CD4-positive, alpha-beta T cell treated with Interleukin-6 for 4 hours (primary cell): ENCODE measurements at places on chromosomes 4 and X.

DNA sequence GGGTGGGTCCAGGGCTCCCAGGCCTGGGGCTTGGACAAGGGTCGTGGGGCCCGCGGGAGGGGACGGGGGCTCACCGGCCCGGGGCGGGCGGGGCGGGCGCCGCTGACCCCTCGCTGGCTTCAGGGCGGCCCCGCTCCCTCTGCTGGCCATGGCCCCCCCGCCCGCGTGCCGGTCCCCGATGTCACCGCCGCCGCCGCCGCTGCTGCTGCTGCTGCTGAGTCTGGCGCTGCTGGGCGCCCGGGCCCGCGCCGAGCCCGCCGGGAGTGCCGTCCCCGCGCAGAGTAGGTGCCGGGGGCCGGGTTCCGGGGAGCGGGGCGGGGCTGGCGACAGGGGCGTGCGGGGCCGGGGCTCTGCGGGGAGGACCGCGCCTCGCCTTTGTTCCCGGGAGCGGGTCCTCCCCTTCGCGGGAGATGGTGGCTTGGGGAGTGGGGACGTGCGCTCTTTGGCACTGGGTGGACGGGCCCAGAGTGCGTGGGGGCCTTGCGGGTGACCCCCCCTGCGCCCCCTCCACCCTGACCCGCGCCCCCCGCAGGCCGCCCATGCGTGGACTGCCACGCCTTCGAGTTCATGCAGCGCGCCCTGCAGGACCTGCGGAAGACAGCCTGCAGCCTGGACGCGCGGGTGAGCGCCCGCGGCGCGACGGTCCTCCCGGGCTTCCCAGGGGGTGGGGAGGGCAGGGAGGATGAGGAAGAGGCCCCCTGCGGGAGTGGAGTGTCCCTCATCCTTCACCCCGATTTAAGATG, 16.8 kb upstream of the NAT8L start:
- DNase-seq, result peak; percentile 55

- DNase-seq, result no peak
Measured at GRCh38 chr4:73664470-73664869, 44.2 kb upstream of the RASSF6 start.

DNA sequence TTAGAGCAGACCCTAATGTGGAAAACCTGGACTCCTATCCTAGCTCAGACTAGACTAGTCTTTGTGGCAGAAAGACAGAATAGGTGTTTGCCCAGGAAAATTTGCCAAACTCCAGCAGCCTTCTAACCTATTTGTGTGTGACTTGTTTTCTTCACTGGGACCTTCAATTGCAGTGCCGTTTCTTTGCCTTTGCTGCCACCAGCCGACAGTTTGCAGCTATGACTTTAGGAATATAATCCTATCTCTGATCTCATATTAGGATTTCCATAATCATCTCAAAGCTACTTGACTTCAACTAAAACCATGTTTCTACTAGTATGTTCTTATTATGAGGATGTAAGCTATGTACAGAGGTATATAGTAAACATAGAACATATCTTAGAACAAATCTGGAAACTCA, 60.2 kb upstream of the PGAM4 start:
- DNase-seq, result peak; percentile 14

DNA sequence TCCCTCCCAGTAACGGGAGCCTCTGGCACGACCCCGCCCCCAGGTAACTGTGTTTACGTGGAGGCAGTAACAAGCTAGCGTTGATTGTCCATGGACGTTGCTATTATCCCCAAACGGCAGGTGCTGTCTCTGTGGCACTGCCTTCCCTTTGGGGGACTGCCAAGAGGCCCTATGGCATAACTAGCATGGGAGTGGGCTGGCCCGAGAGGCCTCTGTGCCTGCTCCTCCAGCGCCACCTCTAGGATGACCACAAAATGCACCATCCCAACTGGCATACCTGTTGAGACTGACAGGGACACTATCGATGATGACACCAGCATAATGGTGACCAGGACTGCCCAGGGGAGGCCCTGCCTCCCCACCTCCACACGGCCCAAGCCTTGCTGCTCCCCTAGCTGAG, 1.5 kb downstream of the SRPK3 start:
- no peak for DNase-seq

DNA sequence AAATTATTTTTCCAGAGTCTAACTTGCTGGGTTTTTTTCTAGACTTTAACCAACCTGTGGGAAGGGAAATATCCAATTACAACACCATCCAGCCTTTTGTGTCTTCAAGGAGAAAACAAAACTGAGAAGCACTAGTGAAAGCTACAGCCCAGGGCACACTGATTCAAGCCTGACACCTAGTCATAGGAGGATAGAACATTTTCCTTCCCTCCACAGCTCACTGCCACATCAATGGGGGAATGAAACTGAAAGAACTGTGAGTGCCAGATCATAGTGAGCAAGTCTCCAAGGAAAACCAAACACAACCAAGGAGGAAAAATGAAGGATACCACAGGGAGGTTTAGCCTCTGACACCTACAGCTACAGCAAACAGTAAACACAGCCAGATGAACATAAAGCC, 43.3 kb upstream of the MAGEA8 start:
- no peak for DNase-seq

DNA sequence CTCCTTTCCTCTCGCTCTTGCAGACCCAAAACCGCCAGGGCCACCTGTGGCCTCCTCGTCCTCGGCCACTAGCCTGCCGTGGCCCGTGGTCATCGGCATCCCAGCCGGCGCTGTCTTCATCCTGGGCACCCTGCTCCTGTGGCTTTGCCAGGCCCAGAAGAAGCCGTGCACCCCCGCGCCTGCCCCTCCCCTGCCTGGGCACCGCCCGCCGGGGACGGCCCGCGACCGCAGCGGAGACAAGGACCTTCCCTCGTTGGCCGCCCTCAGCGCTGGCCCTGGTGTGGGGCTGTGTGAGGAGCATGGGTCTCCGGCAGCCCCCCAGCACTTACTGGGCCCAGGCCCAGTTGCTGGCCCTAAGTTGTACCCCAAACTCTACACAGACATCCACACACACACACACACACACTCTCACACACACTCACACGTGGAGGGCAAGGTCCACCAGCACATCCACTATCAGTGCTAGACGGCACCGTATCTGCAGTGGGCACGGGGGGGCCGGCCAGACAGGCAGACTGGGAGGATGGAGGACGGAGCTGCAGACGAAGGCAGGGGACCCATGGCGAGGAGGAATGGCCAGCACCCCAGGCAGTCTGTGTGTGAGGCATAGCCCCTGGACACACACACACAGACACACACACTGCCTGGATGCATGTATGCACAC, 13.6 kb downstream of the FGFRL1 start:
- no peak for DNase-seq

DNA sequence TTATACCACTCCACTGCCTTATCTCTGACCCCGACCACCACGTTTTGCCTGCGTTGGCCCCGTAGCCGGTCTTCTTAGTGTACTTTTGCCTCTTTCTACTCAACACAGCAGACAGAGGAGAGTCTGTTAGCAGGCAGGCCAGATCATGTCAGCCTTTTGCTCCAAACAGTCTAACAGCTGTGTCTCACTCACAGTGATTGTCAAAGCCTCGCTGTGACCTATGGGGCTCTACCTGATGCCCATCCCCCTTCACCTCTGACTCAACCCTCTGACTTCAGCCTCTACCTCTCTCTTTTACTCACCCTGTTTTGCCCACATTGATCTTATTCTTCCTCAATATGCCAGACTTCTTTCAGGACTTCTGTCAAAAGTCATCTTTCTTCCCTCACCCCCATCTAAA, 127.1 kb downstream of the TRIML1 start:
- no peak for DNase-seq

GRCh38 chr4:82645936-82646565, 84.3 kb upstream of the TMEM150C start:
- DNase-seq, result no peak

DNA sequence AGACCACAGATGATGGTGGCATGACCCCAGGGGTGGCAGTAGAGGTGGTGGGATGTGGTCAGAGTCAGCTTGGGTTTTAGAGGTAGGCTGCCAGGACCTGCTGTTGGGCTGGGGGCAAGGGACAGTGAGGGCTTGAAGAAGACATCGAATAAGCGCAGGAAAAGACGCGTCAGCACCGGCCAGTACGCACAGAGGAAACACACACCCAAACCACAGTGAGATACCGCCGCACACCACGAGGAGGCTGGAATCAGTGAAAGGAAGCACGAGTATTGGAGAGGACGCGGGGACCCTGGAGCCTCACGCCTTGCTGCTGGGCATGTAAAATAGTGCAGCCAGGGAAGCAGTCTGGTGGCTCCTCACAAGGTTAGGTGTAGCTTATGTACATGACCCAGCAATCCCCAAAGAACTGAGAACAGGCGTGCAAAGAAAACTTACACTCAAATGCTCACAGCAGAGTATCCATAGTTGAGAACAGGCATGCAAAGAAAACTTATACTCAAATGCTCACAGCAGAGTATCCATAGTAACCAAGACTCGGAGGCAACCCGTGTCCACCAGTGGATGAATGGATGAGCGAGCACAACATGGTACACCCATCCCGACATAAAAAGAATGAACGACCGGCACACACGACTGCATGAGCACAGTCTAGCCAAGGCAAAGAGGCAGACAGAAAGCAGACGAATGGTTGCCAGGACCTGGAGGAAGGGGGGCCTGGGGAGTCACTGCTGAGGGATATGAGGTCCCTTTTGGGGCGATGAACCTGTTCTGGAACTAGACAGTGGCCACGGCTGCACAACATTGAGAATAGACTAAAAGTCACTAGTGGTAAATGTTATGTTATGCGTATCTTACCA, 13.3 kb downstream of the PDZD4 start:
- peak; percentile 53 for DNase-seq

- no peak for DNase-seq
Measured at GRCh38 chr4:104446431-104447278, 48.0 kb downstream of the CXXC4 start.

DNA sequence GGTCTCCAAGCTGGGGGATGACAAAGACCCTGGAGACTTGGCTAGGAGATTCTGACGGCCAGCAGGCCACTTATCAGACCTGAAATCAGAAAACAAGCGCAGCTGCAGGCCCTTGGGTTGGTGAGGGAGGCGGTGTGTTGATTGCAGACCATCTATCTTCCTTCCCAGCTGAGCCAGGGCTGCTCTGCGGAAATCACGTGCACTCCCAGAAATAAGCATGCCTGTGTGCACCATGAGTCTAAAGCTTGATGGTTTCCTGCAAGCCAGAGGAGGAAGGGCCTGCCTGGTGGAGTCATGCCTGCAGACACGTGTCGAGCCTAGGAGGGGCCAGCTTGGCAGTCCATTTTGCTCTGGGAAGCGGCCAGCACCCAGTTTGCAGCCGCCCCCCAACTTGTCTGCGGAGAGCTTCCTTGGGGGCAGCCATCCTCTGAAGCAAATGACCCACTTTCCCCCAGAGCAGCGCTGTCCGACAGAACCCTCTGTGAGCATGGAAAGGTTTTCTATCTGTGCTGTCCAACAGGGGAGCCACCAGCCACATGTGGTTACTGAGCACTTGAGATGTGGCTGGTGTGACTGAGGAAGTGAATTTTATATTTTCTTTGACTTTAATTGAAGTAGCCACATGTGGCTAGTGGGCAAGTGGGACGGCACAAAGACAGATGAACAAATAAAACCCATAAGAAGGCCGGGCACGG, 175.7 kb upstream of the BCOR start:
- DNase-seq, result peak; percentile 12

- DNase-seq, result no peak
Measured at GRCh38 chr4:6910340-6910959, 824 bp downstream of the TBC1D14 start.

- no peak for DNase-seq
Measured at GRCh38 chr4:119735165-119735651, 106.6 kb upstream of the PDE5A start.

DNA sequence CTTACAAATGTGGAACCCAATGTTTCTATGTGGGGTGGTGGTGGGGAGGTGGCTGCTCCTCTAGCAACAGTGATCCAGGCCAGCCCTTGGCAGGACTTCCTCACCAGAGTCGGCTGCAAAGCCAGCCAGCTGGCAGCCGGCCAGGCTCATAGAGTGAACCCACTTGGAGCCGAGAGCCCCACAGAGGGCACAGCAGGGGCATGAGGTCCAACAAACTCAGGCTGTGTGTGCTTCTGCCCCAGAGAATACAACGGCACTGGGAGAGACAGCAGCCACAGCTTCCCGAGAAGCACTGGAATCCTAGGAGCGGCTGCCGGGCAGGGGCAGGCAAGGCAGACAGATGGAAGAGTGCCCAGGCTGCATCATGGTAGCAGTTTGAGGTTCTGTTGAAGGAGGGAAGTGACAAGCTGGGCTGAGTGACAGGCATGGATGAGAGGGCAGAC, 23.5 kb upstream of the SOWAHD start:
- DNase-seq, result no peak

- no peak for DNase-seq
Measured at GRCh38 chr4:147640331-147640730, 23.1 kb downstream of the TMEM184C start.

DNA sequence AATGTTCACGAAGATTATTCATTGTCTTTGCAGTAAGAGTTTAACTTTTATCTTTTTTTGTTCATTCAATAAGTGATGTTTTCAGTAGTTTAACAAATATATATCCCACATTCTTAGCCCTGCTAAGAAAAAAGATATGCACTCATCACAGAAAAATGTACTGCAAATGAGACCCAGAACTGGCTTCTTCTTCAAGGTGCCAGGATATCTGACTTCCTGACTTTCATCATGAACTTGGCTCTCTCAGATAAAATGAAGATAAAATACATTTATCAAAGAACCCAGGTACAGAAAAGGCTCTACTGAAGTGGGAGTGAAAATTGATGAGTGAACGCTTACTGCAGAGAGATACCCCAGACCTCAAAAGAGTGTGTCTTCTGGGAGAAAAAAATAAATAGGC, 177.8 kb upstream of the DKK2 start:
- no peak for DNase-seq

GRCh38 chr4:70902577-70903290, 565 bp downstream of the MOB1B start:
- DNase-seq, result no peak

GRCh38 chr4:114180481-114180880, 201.0 kb upstream of the ARSJ start:
- DNase-seq, result peak; percentile 45

DNA sequence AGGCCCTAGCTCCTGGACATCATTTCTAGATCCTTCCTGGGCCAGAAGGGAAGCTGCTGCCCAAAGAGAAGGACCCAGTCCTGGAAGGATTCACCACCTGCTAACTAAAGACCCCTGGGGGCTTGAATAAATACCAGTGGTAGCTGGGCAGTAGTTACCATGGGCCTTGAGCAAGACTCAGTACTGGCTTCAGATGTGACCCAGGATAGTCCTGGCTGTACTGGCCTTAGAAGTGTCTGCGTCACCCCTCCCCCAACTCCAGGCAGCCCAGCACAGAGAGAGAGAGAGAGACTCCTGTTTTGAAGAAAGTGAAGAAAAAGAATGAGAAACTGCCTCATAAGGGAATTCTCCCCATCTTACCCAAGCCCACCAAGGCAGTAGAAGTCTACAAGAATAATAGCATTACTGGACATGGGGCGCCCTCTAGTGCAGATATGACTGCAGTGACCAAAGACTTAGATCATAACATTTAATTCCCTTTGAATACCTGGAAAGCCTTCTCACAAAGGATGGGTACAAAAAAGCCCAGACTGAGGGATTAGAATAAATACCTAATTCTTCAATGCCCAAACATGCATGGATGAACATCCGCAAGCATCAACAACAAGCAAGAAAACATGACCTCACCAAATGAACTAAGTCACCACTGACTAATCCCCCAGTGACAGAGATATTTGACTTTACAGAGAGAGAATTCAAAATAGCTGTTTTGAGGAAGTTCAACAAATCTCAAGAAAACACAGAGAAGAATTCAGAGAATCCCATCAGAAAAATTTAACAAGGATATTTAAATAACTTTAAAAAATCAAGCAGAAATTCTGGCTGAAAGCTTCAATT, 171.8 kb downstream of the HNRNPD start:
- DNase-seq, result peak; percentile 55
